ENCODE measurements at places on chromosomes 2 and 18.

- no peak for DNase-seq
These were observed 24.9 kb downstream of the CLK1 start for GRCh38 chr2:200839513-200839912.

GRCh38 chr18:46211816-46212215, 107.6 kb downstream of the HAUS1 start:
- no peak for DNase-seq

DNA sequence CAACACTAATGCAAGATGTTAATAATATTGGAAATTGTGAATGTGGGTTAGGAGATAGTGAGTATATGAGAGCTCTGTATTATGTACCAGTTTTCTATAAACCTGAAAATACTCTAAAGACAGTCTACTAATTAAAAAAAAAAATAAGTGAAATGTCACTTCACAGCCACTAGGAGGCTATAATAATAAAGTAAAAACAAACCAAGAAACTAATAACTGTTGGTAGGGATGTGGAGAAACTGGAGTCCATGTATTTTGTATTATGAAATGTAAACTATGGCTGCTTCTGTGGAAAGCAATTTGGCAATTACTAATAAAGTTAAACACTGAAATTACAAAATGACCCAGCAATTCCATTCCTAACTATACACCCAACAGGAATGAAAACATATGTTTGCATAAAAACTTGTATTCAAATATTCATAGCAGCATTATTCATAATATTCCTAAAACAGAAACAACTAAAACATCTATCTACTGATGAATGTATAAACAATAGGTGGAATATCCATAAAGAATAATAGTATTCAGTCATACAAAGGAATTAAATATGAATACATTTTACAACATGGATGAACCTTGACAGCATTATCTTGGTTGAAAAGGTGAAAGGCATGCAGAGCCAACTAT, 36.2 kb downstream of the CCDC178 start:
- no peak for DNase-seq

DNA sequence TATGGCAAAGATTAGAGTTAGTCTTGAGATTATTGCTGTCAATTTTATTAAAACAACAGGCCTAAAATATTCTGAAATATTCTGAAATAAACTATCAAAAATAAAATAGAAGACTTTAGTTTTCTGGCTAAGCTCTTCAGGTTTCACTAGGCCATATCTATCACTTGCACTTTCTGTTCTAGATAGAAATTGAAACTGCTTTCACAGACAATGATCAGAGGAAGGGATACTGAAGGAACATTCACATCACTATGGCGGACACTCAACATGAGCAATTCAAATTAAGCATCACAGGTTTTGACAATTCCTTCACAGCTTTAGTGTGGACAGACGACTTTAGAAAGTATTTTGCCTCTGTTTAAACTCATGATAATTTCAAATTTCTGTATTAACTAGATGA, 586.4 kb upstream of the REG3G start:
- no peak for DNase-seq

DNA sequence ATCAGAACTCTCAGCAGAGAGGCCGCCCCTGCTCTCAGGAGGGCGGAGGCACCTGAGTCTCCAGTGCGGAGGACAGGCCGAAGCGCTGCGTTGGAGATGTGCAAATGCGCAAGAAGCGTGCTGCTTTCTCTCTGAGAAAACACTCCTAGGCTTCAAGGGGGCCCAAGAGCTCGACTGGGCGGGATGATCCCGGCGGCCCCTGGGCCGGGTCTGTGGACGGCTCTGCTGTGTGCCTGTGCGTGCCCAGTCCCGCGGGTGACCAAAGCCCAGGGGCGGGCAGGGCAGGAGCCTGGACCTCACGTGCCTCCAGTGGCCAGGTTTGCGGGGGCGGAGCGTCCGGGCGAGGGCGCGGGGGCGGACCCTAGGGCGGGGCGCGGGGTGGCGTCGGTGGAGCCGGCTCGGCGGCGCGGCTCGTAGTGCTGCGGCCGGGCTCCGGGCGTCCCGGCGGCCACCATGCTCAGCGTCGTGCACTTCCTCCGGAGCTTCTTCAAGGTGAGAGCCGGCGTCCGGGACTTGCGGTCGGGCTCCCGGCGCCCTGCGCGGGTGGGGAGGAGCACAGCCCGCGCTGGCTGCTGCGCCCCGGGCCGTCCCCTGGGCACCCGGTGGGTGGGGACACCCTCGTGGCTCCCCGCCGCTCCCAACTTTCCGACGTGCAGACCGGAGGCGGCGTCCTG, at the start of gene ARHGEF4:
Gene ARHGEF4 (plus strand): TSS at position 414 of the 674 bp plus-strand sequence. CDS start 40 bp downstream, at position 454.
- peak; percentile 13 for DNase-seq

DNA sequence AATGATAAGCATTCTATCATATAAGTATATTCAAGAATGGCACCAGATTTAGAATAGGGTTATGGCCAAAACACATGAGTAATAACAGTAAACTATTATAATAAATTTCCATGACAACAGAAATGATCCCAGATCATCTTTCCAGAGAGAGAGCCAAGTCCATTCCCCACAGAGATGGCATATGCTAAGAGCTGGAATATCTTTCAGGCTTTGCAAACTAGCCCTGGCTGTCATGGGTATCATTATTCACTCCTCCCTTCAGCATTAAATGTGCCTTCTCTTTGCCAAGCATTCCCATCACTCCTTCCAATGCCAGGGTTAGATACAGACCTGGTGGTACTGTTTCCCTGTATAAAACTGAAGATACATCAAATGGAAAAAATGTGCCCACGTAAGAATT, 10.9 kb downstream of the FEZ2 start:
- no peak for DNase-seq

DNA sequence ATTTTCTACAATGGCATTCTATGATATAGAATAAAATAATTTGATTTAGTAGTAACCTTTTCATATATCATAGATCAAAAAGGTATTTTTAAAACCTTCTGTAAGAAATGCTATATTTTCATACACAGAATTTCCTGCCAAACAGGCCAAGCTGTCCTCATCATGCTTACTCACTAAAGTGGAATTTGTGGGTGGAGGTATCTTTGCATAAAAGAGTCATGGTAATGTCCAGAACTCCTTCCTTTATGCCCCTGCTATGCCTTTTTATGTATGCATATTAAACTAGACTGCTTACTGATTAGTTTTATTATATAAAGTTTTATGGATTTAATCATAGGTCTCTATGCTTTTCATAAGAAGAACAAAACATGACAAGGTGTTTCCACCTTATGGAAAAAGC, 27.5 kb upstream of the MARCHF7 start:
- DNase-seq, result no peak

GRCh38 chr18:77131652-77132368, 773 bp downstream of the MBP start:
- DNase-seq, result peak; percentile 36

DNA sequence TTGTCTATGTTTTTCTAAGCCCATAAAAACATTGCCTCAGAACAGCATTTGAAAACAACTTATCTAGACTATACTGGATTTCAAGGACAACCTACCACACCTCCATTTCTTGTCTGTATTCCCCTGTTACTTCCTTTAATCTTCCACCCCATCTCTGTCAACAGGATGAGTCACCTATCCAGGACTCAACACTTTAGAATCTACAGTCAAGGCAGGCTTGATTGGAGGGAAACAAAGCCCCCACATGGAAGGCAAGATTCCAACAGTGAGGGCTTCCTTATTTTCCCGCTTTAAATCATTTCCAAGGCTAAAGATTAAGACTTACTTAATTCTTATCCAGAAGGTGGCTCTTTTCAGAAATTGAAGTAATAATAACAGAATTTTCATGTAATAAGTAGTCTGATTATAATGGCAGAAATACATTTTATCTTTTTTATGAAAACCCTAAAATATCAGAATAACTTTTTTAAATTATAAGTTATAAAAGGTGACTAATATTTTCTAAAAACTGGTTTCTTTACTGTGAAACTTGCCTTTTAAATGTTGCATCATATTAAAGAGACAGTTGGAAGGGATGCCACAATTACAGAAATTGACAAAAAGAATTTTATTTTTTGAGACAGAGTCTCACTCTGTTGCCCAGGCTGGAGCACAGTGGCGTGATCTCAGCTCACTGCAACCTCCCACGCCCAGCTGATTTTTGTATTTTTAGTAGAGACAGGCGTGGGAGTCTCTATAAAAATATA, 138.7 kb upstream of the CCDC150 start:
- no peak for DNase-seq

DNA sequence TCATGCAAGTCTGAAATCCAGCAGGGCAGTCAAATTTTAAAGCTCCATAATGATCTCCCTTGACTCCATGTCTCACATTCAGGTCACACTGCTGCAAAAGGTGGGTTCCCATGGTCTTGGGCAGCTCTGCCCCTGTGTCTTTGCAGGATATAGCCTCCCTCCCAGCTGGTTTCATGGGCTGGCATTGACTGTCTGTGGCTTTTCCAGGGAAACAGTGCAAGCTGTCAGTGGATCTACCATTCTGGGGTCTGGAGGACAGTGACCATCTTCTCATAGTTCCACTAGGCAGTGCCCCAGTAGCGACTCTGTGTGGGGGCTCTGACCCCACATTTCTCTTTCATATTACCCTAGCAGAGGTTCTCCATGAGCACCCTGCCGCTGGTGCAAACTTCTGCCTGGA, 220.6 kb upstream of the COPS8 start:
- DNase-seq, result no peak

GRCh38 chr2:127498386-127498785, 27.9 kb downstream of the IWS1 start:
- DNase-seq, result no peak

DNA sequence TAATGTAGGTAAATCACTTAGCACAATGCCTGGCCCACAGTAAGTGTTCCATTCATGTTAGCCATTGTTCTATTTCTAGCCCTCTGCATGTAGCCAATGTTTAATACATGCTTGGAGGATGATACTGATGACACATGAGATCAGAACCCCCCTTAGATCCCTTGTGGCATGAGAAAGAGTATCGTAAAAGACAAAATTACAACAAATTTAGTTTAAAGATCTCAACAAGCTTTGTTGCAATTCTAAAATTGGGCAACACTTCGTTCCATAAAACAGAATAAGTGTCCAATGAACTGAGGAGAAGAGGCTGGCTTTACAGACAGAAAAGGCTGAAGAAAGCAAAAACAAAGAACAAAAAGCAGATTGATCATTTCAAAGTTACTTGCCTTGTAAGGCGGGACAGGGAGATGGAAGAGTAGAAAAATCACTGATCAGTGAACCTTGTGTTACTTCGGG, 148.7 kb upstream of the SLC1A4 start:
- DNase-seq, result no peak

GRCh38 chr2:196259507-196260481, 88.4 kb upstream of the STK17B start:
- DNase-seq, result peak; percentile 73

GRCh38 chr2:109616184-109616583, 2.0 kb downstream of the SOWAHC start:
- no peak for DNase-seq

DNA sequence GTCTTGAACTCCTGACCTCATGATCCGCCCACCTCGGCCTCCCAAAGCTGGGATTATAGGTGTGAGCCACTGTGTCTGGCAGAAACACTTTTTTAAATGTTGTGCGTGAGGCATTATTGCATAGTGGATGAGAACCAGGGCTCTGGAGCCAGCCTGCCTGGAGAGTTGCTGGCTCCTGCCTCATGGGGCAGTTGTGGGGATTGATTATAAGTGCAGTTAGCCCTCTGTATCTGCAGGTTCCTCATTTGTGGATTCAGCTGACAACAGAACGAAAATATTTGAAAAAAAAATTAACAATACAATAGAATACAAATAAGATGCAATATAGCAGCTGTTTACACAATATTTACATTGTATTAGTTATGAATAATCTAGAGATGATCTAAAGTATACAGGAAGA, 129.4 kb upstream of the EML6 start:
- DNase-seq, result no peak

DNA sequence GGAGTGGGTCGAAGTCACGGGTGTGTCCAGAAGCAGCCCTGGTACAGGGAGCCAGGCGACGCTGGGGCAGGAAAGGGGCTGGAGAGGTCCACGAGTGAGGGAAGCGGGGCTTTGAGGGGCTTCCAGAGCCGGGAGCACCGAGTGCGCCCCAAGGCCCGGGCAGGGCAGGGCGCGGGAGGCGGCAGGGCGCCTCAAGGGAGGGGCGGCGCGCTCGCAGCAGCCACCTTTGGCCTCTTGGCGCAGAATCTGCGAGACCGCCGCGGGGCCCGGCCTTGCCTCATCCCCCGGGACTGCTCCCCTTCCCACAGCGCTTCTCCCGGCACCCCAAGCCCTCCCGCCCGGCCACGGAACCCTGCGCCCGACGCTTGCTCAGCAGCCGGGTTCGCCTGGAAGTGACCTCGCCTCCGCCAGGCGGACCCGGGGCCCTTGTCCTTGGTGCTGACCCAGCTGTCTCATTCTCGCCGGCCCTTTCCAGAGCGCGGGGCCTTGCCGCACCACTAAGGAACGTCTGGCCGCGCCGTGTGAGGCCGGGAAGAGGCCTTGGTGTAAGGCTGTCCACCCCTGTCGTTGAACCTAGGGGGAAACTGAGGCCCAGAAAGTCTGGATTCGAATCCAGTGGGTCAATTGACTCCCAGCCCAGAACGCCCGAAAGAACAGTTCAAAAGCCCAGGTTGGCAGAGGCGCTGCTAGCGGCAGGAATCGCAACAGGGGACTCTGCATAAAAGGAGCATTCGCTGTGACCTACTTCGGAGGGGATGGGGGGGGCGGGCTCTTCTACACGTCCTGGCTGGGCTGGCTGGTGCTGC, 584 bp upstream of the DNER start:
- no peak for DNase-seq

- DNase-seq, result no peak
These were observed 62.0 kb downstream of the GPR39 start for GRCh38 chr2:132478461-132479105.

GRCh38 chr2:101858246-101858645, 133.5 kb upstream of the IL1R2 start:
- no peak for DNase-seq

- no peak for DNase-seq
These were observed 136.9 kb upstream of the EPAS1 start for GRCh38 chr2:46160326-46160725.

DNA sequence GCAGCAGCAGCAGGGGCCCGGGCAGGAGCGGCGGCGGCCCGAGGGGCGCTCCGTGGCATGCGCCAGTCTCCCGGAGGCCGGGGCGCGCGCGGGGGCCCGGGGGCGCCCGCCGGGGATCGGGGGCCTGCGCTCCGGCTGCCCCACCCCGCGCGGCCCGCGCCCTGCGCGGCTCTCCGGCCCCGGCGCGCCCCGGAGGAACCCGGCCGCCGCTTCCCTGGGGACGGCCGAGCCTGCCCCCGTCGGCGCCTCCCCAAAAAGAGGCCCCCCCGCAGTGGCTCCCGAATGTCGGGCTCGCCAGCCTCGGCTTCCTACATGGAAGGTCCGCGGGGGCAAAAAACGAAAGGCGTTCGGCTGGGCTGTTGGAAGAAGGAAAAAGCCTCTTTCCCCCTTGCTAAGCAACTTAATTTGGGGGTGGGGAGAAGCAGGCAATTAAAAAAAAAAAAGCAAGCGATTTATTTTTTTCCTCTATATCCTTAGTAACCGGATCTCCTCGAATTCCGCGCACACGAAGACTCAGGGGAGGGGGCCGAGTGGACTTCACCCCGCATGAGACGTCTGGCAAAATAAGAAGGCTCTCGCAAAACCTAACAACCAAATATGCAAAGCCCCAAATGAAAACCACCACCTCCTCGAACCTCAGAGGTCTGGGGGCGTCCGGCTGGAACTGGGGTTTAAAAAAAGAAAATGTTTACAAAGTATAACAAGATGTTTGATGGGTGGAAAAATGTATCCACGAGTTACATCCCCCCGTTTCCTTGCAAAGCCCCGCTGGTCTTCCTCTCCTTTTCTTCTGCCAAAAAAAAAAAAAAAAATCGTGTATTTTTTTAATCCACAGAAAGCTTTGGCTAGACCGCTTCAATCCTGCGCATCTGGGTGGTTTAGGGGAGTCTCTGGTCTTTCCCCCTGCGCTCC, at the start of gene SMAD7:
Gene SMAD7 (minus strand): TSS at position 430 of the 912 bp plus-strand sequence. CDS start 541 bp downstream, outside the sequence.
- no peak for DNase-seq
